ENCODE measurements at places on chromosomes 2 and 18.

GRCh38 chr2:240555541-240556250 lies 2.1 kb downstream of the ANKMY1 start:
- no peak for DNase-seq

DNA sequence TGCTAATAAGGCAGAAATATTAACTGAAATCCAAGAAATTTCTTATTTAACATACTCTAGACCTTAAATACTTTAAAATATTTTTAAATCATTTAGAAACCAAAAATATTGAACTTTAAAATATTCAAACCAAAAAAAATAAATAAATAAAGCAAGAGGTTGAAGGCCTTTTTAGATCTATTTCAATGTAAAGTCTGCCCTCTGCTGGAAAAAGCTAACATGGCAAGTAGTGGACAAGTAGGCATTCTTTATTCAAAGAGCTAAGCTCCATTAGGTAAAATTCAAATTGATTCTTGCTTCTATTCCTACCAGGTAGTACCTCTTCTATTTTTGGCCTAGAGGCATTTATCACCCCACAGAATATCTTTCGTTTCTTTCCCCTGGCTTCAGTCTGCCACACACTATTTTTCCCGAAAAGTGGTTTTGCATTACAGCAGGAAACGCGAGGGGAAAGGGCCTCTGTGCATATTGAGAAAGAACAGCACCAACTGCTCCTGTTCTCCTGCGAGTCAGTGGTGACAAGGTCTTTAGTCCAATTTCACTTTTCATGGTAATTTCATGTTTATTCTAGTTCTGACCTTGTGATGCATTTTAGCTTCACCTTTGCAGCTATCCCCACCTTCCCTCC lies 20.4 kb downstream of the IFIH1 start:
- DNase-seq, result peak; percentile 56

DNA sequence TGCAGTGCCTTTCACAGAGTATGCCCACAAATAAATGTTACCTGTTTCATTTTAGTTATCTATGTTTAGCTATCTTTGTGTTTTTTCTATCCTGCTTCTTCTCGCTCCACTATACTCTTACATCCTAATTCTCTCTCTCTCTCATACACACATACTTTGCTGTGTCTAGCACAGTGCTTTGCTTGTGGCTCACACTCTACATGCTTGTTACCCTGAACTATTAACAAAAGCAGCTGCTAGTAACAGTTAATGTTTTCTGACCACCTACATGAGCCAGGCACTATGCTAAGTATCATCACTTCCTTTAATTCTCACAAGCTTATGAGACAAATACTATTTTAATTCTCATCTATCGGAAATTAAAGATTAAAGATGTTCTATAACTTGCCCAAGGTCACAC lies 390.5 kb upstream of the HNRNPA3 start:
- no peak for DNase-seq

DNA sequence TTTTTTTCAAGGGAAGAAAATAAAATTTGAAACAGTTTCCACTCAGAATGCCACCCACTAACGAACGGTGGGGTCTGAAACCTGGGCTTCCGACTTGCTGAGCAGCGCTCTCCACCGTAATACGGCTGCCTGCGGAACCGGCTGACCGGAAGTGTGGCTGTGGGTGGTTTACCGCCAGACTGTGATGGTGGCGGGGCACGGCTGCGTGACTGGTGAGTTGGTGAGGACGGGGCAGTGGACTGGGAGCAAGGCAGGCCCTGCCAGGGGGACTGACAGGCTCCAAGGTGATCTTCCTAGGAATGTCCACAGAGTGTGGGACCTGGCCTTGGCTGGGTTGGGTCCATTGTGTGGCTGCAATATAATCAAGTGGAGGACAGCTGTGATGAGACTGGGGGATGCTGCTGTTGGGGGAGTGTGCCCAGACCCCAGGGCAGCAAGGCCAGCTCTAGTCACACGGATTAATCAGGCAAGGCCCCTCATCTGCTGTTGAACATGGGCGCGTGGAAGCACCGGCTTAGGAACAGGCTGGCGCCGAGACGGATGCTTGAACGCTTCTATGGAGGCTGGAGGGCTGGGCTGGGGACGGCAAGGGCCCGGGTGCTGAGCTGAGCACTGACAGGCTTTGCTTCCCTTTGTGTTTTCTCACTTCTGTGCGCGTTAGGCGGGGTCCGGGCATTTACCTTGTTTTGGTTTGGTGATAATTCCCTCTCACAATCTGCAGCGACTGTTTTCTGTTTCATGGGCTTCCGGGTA lies 357.7 kb upstream of the SPRED2 start:
- DNase-seq, result no peak

DNA sequence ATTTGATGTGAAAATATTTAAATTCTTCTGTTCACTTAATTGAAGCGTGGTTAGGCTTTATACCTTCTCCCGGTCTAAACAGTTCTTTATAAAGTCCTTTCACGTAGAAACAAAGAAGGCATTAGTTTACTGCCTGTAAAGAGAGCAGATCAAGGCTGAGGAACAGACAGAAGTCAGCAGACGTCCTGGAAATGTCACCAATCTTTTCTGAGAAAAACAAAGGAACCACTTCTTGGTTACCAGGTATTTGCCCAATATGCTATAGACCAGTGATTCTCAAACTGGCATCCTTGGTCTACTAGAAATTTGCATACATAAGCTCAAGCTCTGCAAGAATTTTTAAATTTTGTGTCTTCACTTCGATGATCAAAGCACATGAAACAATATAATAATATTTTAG lies 89.2 kb upstream of the STK17B start:
- DNase-seq, result no peak

DNA sequence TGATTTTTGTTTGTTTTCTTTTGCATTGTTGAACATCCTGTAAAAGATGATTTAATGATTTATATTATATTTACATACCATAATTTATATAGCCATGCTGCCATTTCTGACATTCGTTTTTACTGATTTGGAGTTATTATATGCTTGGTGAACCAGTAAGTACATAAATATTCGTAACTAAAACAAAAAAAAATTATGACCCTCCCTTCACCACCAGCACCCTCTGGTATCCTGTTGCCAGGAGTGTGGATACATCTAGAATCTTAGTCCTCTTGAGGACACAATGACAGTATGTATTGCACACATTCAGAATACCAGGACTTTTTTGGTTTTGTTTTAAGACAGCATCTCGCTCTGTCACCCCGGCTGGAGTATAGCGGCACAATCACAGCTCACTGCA lies 43.9 kb upstream of the B3GNT7 start:
- DNase-seq, result no peak

DNA sequence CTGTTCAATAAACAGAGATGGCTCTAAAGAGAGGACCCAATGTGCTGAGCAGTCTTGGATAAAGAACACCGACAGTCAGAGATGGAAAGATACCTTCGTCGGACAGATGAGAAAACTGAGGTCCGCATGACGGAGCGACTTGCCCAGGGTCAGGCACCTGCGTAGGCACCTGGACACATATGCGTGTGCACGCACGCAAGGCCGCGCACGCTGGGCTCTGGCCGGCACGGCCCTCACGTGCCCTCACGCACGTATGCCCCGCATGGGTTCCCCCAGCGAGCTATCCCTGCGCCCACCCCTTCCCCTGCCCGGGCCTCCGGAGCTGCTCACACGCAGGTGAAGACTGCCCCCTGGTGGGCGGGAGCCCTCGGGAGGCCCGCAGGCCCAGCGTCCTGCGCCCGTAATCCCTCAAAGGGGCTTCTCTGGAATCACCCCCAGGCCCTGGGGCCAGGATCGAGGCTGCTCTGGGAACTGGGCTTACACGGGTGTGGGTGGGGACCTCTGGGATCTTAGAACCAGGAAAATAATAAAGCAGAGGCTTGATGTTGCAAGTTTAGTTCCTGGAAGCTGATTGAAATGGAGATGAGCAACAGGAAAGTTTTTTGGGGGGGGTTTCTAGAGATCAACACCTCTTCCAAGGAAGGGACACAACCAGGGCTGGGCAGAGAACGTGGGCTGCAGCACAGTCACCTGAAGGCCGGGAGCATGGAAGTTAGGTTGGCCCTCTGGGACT lies 246.3 kb downstream of the TNS1 start:
- DNase-seq, result no peak
